Activated CD8-positive, alpha-beta memory T cell treated with anti-CD3 and anti-CD28 coated beads for 1 hour (primary cell): ENCODE measurements at places on chromosomes 6 and 20.

- no peak for DNase-seq
Measured at GRCh38 chr6:14542670-14543366, 425.2 kb downstream of the CD83 start.

DNA sequence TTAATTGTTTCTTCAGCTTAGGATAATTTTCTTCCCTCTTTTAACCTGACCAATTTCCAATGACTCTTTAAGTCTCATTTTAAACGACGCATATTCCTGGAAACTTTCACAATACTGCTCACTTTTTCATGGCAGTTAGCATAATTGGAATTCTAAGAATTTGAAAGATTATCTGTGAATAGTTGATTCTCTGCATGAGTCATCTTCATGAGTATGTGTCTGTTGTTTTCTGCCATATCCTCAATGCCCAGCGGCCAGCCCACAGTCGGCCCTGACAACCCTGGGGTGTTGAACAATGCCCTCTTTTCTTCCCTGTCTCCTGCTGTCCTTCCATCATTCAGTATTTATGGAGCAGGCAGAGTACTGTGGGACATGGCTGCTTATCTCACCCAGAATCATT, 554.2 kb downstream of the CDH26 start:
- DNase-seq = no peak

DNA sequence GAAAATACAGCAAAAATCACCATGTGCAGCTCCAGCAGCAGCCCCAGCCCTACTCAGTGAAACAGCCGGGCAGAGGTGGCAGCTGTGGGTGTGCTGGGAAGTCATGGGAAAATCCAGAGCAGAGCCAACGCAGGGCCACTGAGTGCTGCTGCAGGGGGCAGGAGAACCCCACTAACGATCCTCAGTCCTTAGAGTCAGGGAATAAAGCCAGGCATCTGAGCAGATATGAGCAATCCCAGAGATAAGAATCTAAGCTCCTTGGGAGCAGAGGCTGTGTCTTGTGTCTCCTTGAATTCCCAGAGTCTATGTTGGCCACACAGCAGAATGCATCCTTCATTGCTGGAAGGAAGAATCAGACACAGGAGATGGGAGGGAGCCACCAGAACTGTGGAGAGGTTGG, 493.1 kb upstream of the MAP3K7 start:
- DNase-seq = no peak

DNA sequence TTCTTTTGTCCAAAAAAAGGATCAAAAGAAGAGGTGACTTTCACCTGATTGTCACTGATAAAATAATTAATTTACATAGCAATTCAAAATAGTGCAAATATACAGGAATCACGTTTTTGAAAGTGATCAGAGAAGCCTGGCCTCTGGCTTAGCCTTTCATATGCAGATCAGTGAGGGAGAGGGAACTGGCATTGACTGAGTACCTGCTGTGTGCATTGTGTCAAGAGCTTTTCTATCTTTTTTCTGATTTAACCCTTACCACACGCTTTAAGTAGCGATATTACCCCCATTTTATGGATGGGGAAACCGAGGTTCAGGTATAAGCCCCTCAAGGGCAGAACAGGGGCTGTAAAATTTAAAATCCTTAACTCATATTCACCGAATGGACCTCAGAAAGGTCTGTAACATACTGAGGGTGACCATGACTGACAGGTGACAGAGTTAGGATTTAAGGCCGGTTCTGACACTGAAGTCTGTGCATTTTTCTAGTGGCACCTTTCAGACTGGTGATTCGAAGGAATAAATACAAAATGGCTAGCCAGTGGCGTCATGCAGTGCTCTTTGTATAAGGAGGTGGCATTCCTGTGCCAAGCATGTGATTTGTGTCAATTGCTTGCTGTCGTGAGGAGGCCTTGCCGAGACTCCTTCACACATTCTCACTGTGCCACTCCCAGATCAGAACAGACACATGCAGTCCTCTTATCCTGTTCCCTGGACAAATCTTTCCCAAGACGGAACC, 310.2 kb downstream of the TSHZ2 start:
- DNase-seq = no peak

DNA sequence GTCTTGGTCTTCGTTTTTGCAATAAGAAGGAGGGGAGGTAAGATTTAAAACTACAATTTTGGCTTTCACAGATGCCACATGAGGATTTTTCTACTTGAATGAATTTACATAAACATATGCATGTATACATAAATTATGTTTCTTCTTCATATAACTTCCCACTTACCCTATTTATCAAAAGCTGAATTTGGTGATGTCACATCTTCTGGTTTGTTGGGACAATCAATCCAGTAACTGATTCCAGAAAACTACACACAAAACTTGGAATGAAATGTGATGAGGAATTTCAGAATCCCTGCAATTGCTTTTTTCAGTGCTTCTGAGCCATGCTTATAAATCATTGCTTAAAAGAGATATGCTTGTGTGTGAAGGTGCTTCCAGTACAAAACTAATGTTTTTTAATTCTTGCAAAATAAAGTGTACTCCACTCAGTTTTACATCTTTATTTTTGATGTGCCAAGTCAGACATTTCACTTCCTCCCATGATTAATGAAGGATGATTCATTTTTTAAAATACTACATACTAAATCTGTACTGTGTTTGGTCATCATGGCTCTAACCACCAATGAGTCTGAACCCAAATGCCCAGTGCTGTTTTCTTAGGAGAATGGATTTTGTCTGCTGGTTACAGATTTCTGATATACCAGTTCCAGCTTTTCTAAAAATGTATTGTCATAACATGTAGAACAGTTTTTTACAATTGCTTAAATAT, 32.1 kb upstream of the RIN2 start:
- no peak for DNase-seq

- no peak for DNase-seq
Measured at GRCh38 chr6:13923527-13924145, 1.1 kb upstream of the RNF182 start.

- DNase-seq = no peak
Measured at GRCh38 chr20:34895465-34895864, 19.1 kb downstream of the ACSS2 start.

DNA sequence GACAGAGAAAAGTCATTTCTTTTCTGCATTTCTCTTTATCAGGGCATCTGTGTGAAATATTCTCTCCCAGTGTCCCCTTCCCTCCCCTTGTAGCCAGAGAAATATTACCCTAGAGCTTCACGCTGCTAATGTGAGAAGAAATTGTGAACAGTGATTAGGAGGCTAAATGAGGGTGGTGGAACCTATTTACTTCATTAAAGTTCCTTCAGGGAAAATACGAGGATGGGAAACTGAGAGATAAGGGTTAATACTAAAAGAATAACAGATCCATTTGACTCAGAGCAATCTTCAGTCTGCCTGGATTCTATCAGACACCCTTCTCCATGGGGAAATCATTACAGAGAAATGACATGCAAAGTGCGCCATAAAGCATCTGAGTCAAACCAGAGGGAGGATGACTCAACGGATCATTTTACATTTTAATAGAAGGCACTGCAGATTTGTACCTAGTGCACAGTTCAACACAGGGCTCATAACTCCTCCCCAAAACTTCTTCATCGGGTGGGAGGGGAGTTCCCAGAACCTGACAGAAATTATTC, 131.3 kb downstream of the GJA10 start:
- DNase-seq = no peak

DNA sequence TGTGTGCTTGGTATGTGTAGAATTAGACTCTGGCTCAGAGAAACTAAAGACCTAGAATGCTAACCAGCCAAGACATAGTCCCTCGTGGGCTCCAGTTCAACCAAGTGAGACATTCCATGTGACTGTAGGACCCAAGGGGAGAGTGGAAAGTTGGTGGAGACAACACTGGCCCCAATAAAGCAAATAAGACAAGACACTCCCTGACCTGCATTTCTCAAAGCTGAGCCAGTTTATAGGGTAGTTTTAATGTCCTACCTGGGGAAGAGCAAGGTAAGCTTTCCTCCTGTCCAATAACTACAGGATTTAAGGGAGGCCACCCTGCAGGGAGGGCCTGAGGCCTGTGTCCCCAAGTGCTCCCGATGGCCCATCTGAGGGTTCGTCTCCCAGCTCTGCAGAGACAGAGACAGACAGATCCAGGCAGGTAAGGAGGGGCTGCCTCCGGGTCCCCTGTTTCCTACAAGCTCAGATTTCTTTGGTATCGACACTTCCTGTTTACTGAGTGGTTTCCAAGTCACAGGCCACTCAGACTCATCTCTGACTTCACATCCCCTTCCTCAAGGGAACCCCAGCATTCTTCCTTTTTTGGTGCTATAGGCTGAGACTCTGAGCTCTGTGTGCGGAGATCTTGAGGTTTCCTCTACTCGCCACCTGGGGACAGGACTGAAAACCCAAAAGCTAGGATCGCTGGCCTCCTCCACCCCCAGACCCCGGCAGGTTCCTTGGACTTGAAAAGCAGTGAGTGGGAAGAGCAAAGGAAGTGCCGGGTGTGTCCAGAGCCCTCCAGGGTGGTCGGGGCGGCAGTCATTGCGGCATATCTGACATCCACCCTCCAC, 92.4 kb downstream of the PRND start:
- DNase-seq = no peak

DNA sequence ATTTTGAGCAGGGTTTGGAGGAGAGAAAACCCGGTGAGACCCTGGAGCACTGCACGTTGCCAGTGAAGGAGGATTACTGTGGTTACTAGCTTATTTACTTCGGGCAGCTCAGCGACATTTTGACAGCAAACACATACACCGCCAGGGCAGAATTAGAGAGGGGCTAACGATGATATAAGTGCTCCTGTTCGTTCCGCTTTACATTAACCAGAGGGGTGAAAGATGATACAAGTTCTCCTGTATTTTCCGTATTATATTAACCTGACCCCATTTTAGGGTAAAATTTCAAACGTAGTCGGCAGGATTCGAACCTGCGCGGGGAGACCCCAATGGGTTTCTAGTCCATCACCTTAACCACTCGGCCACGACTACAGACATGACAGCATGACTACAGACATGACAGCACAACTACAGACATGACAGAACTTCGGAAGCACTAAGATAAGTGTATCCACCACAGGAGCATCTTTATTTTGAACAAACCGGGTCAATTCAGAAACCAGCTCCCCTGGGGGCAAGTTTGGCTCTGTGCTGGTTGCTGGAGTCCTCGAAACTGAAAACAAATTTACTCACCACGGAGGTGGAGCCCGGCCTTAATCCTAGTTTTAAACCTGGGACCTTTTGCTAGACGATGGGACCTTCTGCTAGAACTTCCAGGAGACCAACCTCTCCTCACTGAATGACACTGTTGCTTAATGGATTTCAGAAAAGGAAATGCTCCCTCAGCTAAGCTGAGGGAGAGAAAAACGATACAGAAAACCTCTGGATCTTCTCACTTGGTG, 80.4 kb upstream of the ZNF184 start:
- DNase-seq = no peak

DNA sequence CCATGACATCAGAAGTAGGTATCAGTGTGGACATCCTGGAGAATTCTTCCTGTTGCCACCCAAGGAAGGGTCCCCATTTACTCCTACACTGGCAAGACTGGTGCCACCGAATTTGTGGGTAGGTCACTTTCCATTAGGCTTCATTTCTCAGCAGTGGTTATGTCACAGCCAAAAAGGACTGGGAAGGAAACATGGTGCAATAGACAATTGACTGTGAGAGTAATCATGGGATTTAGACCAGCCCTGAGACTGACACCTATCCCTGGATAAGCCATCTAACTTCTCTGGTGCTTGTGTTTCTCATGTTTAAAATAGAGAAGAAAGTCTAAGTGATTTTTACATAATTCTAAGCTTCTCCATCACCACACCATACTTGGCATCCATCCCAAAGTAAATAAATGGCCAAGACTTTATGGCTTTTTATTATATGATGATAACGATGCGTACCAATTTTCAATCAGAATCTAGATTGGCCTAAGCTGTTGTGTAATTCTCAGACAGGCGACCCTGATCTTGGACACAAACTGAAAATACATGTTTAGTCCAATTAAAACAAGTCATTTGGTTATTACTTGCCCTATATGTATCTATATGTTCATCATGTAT, 10.2 kb downstream of the SMPDL3A start:
- no peak for DNase-seq

DNA sequence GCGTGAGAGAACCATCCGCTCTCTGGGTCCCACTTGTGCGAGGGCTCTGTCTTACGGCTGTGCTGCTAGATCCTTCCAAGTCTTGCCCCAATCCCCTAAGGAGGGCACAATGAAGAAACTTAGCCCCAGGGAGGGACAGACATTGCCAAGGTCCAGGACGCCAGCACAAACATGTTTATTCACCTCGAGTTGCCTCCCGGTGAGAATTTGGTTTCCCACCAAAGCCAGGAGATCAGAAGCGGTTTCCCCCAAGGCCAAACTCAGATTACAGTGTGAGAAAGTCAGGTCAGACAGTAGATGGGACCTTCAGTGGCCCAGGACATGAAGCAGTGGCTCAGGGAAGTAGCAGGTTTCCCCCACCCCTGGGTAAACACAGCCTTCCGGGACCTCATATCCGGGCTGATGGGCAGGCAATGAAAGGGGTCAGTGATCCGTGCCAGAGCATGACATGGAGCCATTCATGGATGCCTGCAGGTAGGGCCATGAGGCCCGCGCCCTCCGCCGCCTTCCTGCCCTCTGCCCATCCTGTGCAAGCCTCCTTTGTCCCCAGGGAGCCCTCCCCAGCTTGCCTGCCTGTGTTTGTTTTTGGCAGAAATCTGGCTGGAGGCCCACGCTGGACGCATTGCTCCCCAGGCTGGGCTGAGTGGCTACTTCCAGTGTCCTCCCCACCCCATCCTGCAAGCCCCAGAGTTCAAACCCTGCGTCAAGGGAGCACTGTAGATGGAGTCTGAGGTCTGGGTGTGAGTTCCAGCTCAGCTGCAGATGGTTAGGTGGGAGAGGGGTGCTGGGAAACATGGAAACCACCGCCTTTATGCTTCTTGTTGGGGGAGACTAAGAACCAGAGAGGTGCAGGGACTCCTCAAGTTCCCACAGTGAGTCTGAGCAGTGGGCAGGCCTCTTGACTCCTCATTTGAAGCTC, 2.0 kb downstream of the BPIFB2 start:
- DNase-seq = no peak

DNA sequence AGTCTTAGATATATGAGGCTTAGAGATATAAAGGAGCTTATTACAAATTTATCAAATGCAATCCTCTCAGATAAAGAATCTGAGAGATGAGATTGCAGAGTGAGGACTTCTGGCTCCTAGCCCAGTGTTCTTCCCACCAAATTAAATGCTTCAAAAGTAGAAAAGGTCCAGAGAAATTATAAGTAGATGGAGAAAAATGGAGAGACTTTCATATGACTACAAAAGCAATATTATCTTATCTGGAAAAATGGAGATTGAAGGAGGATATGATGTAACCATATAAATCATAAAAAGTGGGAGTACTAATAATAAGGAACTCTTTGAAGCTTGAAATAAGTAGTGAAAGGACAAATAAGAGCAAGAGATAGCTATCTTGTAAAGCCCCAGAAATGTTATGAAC, 2.8 kb downstream of the KCTD20 start:
- DNase-seq = no peak

GRCh38 chr6:111750753-111751673, 122.2 kb downstream of the FYN start:
- DNase-seq = no peak

- no peak for DNase-seq
Measured at GRCh38 chr6:5214570-5215052, 46.1 kb downstream of the LYRM4 start.

- no peak for DNase-seq
Measured at GRCh38 chr6:164377348-164377918, 932.0 kb downstream of the C6orf118 start.
